GM23338 (cell line): ENCODE measurements at places on chromosomes 11 and 22. TPM values are rescaled to one million over a fixed set of nuclear protein-coding genes. Genes with fewer than 3 reads are reported as not detected.
A peak's percentile ranks its signal among the peaks of the same experiment; 100 is the strongest.

DNA sequence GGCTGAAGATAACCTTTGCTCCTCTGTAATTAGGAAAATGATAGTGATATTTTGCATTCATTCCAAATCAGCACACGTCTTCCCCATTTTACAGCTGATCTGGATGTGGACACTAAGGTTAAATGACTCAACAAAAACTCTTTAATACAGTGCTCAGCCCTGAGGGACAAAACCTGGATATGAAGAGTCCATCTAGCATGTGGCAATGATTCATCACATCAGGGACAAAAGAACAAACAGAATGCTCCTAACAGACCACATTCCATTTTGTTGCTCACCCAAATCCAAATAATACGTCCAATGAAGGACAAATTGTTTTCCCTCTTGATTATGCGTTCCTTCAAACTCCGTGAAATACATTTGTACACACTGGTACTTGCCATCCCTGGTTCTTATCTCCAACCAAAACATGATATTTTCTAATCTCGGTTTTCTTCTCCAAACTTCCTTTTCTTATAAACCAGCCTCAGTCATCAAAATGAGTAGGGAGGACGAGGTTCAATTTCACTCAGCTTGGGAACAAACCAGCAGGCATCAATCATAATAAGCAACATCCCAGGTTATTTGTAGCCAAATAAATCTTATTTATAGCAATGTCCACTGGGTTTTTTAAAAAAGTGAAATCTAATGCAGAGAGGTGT is 53.7 kb upstream of the MTMR2 start:
- H3K36me3 ChIP-seq, result no peaks in the 10 kb centered on the region
- H3K4me1 ChIP-seq, result no peaks in the 10 kb centered on the region
- H3K4me3 ChIP-seq, result no peak overlapping the region
- H3K27me3 ChIP-seq, result no peaks in the 10 kb centered on the region

- no peaks in the 10 kb centered on the region for H3K36me3 ChIP-seq
- H3K4me1 ChIP-seq, result no peaks in the 10 kb centered on the region
- no peak overlapping the region for H3K4me3 ChIP-seq
- no peak for DNase-seq
Measured at GRCh38 chr11:81915045-81915444, 818.6 kb downstream of the FAM181B start.

- no peaks in the 10 kb centered on the region for H3K36me3 ChIP-seq
- H3K27ac ChIP-seq, result no peak overlapping the region
- peaks cover 19% of the 10 kb centered on the region for H3K27me3 ChIP-seq
- peaks cover 16% of the 10 kb centered on the region for H3K4me1 ChIP-seq
Measured at GRCh38 chr11:18010977-18011586, 1.8 kb downstream of the SERGEF start.

Gene PHLDB1
- 85.2 and 93.9 TPM in 2 replicates for total RNA-seq

DNA sequence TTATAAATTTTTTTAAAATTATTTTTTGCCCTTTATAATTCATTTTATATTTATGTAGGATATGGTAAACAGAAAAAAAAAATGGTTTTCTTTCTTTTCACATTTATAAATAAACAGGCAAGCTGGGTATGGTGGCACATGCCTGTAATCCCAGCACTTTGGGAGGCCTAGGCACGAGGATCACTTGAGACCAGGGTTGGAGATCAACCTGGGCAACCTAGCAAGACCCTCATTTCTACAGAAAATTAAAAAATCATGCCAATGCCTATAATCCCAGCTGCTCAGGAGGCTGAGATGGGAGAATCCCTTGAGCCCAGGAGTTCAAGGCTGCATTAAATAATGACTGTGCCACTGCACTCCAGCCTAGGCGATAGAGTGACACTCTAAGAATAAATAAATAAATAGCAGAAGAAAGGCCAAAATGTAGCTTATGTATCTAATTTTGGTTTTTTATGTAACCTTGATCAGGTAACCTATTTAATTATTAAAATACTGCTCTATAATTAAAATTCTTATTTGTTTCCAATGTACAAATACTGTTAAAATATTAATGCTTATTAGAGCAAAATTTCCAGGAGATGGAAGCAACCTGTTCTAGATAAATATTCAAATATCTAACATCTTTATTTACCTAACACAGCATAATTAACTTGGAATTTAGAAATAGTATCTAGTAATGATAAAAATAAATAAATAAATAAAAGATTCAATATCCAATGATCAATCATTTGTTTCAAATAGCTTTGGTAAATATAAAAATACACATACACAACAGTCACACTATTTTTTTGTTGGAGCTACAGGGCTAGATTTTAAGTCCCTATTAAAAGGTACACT is 21.4 kb downstream of the PI4KA start:
- no peak overlapping the region for H3K4me3 ChIP-seq
- no peaks in the 10 kb centered on the region for H3K27me3 ChIP-seq
- no peaks in the 10 kb centered on the region for H3K36me3 ChIP-seq
- H3K27ac ChIP-seq, result no peak overlapping the region

- H3K27me3 ChIP-seq, result no peaks in the 10 kb centered on the region
- H3K4me3 ChIP-seq, result no peak overlapping the region
- no peak overlapping the region for H3K27ac ChIP-seq
- H3K4me1 ChIP-seq, result peaks cover 27% of the 10 kb centered on the region
Measured at GRCh38 chr22:19113429-19113828, 8.8 kb downstream of the DGCR2 start.

Gene LSP1
- total RNA-seq, result not detected in 2 replicates

DNA sequence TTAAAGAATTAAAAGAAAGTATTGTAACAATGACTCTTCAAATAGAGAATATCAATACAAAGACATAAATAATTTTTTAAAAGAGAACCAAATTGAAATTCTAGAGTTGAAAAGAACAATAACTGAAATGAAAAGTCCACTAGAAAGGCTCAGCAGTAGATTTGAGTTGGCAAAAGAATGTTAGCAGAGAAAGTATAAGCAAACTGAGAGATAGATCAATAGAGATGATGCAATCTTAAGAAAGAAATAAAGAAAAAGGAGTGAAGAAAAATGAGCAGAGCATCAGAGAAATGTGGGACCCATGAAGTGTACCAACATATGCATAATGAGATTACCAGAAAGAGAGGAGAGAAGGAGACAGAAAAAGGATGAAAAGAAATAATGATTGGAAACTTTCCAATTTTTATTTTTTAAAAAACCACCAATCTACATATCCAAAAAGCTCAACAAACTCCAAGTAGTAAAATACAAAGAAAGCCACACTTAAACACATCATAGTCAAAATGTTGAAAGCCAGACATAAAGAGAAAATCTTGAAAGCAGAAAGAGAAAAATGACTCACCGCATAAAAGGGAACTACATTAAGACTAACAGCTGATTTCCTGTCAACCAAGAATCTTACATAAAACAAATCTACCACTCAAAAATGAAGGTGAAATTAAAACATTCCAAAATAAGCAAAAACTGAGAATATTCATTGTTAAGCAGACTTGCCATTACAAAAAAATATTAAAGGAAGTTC is 20.9 kb downstream of the NCF4 start:
- H3K36me3 ChIP-seq, result no peaks in the 10 kb centered on the region
- no peak overlapping the region for H3K4me3 ChIP-seq
- no peaks in the 10 kb centered on the region for H3K27me3 ChIP-seq
- H3K4me1 ChIP-seq, result peaks cover 6% of the 10 kb centered on the region
- no peak overlapping the region for H3K27ac ChIP-seq

DNA sequence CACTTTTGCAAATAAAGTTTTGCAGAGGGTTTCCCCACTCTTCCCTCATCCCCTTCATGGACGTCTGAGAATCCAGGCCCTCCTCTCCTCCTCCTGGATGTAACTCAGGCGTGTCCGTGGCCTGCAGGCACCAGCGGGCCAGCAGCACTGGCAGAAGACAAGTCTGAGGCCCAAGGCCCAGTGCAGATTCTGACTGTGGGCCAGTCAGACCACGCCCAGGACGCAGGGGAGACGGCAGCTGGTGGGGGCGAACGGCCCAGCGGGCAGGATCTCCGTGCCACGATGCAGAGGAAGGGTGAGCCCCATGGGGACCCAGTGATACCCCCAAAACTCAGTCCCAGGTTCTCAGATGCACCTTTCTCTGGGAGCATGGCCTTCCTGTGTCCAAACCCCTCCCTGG is 14.4 kb downstream of the TUB start:
- peaks cover 4% of the 10 kb centered on the region; the same call in 1 of the 2 replicates for H3K36me3 ChIP-seq
- H3K27ac ChIP-seq, result no peak overlapping the region
- DNase-seq, result no peak
- no peaks in the 10 kb centered on the region for H3K27me3 ChIP-seq
- H3K4me1 ChIP-seq, result no peaks in the 10 kb centered on the region

DNA sequence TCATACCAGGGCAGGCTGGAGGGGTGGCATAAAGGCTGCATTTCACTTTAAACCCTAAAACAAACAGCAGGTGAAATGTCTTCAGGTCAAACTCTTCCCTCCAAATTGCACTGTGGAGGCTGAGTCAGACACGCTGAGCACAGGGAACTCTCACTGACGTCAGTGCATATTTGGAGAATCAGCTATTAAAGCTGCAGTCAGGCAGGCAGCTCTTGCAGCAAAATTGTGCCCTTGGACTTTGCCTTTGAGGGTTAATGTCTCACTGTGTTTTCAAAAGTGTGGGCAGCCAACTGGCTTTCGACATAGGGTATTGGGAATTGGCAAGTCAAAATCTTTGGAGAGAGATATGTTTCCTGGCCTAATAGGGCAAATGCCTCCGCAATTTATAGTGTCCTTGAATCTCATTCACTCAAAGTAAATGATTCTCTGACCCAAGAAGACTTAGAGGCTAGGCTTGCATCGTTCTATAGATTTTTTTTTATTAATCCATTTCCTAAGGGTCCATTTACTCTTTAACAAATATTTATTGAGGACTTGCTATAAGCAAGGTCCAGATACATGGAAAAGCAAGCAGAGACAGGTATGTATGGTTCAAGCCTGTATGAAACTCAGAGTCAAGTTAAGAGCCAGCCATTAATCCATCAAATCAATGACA is 27.7 kb upstream of the SMCO4 start:
- no peak overlapping the region for H3K27ac ChIP-seq
- no peaks in the 10 kb centered on the region for H3K4me1 ChIP-seq
- H3K27me3 ChIP-seq, result no peaks in the 10 kb centered on the region
- H3K36me3 ChIP-seq, result no peaks in the 10 kb centered on the region

Gene KRTAP5-11
- total RNA-seq, result not detected in 2 replicates

GRCh38 chr11:35688023-35688422 is 25.4 kb downstream of the TRIM44 start:
- no peak overlapping the region for H3K27ac ChIP-seq
- DNase-seq, result no peak
- no peak overlapping the region for H3K4me3 ChIP-seq
- no peaks in the 10 kb centered on the region for H3K36me3 ChIP-seq
- H3K27me3 ChIP-seq, result no peaks in the 10 kb centered on the region

DNA sequence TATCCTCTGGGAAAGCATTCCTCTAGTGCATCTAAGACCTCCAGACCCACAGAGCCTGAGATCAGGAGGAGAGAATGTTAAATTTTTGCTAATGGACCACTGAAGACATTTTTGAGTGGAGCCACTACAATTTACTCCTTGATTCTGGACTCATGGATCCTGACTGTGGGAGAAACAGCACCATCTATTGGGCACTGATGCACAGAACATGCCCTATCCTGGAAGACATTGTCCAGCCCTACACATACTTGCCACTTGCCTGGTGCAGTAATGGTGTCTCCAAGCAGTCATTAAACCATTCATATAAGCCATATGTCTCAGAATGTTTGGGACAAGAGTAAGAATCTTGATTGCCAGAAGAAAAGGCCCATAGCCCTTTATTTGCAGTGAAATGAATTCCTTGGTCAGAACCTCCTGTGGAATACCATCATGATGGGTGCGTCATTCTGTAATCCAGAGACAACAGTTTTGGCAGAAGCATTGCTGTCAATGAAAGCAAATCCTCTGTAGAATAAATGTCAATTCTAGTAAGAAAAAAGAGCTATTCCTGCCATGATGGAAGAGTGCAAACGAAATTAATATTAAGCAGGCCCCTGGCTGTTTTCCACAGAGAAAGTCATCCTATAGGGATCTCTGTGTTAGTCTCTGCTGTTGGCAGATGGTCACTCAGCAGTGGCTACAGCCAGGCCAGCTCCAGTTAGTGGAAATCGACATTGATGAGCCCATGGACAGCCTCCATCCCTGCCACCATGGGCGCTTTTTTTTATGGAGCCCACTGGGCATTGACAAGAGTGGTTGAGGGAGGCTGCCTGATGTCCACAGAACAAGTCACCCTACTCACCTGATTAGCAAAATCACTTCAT is 43.5 kb downstream of the GGTLC2 start:
- peaks cover 93% of the 10 kb centered on the region for H3K27me3 ChIP-seq
- DNase-seq, result peak; percentile 63
- no peak overlapping the region for H3K27ac ChIP-seq
- H3K4me1 ChIP-seq, result no peaks in the 10 kb centered on the region

Gene C11orf97
- not detected in 2 replicates for total RNA-seq

Gene C11orf21
- total RNA-seq, result not detected in 2 replicates

DNA sequence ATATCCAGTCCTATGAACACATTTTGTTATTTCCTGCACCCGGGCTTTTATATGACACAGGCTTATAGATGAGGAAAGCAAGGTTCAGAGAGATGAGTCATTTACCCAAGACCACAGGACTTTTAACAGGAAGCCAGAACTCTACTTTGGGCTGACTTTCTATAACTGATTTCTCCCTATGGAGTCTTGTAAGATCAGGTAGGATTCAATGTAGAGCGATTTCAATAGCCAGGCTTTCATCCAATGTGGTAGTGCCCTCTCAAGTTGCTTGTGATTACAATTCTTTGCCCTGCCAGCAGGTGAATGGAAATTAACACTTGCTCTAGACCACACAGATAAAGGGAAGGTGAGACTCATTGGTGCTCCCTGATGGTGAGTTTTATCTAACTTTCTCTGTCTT is 378.3 kb downstream of the INSC start:
- no peaks in the 10 kb centered on the region; the same call in 1 of the 2 replicates for H3K4me1 ChIP-seq
- no peaks in the 10 kb centered on the region for H3K36me3 ChIP-seq
- H3K27ac ChIP-seq, result no peak overlapping the region

- no peaks in the 10 kb centered on the region for H3K36me3 ChIP-seq
- no peak overlapping the region for H3K27ac ChIP-seq
- H3K4me3 ChIP-seq, result no peak overlapping the region
Measured at GRCh38 chr22:36077271-36077670, 48.6 kb upstream of the RBFOX2 start.

DNA sequence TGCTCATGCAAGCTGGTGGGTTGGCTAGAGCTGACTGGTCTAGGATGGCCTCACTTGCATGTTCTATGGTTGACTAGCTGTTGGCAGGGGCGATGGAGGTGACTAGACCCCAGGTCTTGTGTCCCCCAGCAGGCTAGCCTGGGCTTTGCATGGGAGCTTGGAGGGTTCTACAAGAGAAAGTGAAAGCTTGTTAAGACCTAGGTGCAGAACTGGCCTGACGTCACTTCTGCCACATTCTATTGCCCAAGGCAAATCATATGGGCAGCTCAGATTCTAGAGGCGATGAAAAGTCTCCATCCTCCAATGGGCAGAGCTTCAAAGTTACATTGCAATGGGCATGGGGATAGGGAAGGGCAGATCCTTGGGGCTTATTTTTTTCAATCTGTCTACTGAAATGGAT is 170.9 kb downstream of the MIAT start:
- H3K36me3 ChIP-seq, result no peaks in the 10 kb centered on the region
- H3K27me3 ChIP-seq, result no peaks in the 10 kb centered on the region
- no peak overlapping the region for H3K27ac ChIP-seq
- no peak for DNase-seq
